ENCODE measurements at places on chromosomes 11 and 22.

DNA sequence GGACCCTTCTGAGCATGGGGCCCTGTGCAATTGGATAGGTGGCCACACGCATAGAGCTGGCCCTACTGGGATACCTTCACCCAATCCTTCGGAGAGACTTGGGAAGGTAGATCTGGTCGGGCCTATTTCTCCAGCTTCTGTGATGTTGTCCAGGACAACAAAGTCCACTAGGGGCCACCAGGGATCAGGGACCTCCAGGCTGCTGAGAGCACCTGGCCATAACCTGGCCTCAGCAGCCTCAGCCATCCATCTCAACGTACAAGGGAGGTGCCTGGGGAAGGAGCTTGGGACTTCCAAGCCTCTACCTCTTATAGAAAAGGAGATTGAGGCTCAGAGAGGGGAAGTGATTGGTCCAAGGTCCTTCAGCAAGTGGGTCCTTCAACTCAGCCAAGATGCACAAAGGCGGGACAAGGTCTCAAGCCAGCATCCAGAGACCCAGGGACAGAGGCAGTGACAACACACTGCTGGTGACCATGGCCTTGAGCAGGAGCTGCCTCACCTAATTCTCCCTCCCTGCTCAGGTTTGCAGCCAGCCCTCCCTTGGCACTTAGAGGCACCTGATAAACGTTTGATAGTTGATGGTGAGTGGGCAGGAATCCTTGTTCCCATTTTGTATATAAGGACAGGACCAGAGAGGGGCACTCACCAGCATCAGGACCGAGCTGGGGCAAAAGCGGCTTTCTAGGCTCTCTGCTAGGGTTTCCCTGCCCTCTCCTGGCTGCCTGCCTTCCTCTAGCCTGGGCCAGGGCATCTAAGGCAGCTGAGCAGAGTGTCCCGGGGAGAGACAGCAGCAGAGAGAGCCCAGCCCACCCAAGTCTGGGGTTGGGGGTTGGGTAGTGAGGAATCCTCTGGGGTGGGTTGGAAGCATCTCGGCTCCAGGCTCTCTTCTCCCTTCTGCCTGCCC lies 4.5 kb downstream of the RAC2 start:
- H3K4me1 ChIP-seq, result no peaks in the 10 kb centered on the region
- no peak for DNase-seq
- no peaks in the 10 kb centered on the region for H3K27me3 ChIP-seq
- H3K36me3 ChIP-seq, result no peaks in the 10 kb centered on the region

GRCh38 chr22:24335496-24335895 lies 64.9 kb downstream of the SPECC1L start:
- no peaks in the 10 kb centered on the region for H3K4me1 ChIP-seq
- H3K27ac ChIP-seq, result no peak overlapping the region
- H3K4me3 ChIP-seq, result no peak overlapping the region
- DNase-seq, result no peak

DNA sequence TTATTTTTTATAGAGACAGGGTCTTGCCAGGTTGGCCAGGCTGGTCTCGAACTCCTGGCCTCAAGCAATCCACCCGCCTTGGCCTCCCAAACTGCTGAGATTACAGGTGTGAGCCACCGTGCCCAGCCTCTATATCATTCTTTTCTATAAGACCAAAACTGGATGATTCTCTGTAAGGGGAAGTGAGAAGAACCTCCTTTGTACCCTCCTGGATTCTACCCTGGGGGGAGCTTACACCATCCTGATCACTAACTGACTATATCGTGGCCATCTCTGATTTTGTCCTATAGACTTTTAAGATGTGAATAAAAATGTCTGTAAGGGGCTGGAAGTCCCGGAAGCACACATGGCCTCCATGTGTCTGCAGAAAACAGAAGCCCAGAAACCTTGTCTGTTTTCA lies 9.1 kb downstream of the PIWIL4 start:
- H3K27me3 ChIP-seq, result no peaks in the 10 kb centered on the region
- H3K27ac ChIP-seq, result no peak overlapping the region
- H3K36me3 ChIP-seq, result no peaks in the 10 kb centered on the region
- DNase-seq, result no peak
- no peak overlapping the region for H3K4me3 ChIP-seq

DNA sequence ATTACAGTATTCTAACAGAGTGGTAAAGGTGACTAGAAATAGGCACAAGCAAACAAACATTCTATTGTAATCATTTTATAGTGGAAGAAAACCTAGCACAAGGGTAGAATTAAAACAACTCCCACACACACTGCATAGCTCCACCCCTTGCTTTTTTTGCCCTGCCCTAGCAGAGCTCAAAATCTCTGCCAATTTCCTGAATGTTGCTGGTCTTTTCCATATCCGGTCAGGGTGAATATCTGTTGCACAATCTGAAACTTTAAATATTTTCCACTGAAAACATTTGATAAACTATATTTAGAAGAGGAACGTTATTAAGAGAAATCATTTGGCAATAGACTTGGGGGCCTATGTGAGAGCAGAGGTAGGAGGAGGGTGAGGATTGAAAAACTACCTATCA lies 2.7 kb downstream of the SPA17 start:
- H3K27ac ChIP-seq, result no peak overlapping the region
- peaks cover 19% of the 10 kb centered on the region for H3K4me1 ChIP-seq
- H3K36me3 ChIP-seq, result no peaks in the 10 kb centered on the region
- DNase-seq, result no peak

- no peaks in the 10 kb centered on the region for H3K27me3 ChIP-seq
- H3K4me1 ChIP-seq, result peaks cover 39% of the 10 kb centered on the region
- no peak overlapping the region for H3K4me3 ChIP-seq
- no peak overlapping the region for H3K27ac ChIP-seq
- peaks cover 4% of the 10 kb centered on the region for H3K36me3 ChIP-seq
Measured at GRCh38 chr11:68116974-68117373, 4.2 kb downstream of the CHKA start.

- H3K36me3 ChIP-seq, result no peaks in the 10 kb centered on the region
- peak overlapping the region; percentile 91 for H3K27ac ChIP-seq
- no peaks in the 10 kb centered on the region for H3K27me3 ChIP-seq
Measured at GRCh38 chr11:2369320-2369719, 7.8 kb upstream of the CD81 start.

- H3K36me3 ChIP-seq, result no peaks in the 10 kb centered on the region
- no peaks in the 10 kb centered on the region for H3K4me1 ChIP-seq
Measured at GRCh38 chr11:134524201-134524600, 112.2 kb upstream of the B3GAT1 start.

DNA sequence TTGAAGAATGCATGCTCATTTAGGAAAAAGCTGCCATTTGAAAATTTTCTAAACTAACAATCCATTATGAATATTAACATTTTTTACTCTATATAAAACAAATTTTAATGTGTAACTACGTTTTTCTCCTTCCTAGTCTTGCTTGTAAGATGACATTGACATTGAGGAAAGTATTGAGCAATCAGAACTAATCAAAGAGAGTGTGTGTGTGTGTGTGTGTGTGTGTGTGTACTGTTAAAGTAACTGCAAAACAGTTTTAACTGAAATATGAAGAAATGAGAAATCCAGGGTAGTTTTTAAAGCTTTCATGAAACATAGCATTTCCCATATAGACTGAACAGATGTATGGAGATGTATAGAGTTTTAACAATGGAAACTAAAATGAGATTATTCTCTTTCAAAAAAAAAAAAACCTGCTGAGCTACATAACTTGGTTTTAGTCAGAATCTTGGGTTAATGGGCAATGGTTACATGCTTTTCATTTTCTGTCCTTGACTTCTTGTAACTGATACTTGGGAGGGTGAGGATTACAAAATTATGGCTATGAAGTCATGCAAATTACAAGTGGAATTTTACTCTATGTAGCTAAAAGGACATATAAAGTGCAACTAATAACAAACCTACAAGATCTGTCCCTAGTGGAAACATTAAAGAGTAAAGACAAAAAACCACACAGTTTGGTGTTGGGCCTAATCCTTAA lies 2.0 kb downstream of the PDGFD start:
- H3K27me3 ChIP-seq, result peaks cover 3% of the 10 kb centered on the region
- peaks cover 10% of the 10 kb centered on the region for H3K4me1 ChIP-seq
- no peak for DNase-seq
- no peak overlapping the region for H3K4me3 ChIP-seq

Data from liver (tissue), 10 donors.